Ascending aorta (tissue), 2 donors: ENCODE measurements at places on chromosomes 12 and 14. TPM values are rescaled to one million over a fixed set of nuclear protein-coding genes. Genes with fewer than 3 reads are reported as not detected.

Gene NAV3
- 9.7 TPM for total RNA-seq

Gene PARP2
- 0.32 TPM for total RNA-seq

Gene TRAFD1
- total RNA-seq: 9.3 TPM

Gene FCF1
- total RNA-seq: 10.0 TPM

Gene PLCZ1
- not detected for total RNA-seq

Gene LRRC10
- not detected for total RNA-seq

Gene TSPAN19
- not detected for total RNA-seq

Gene WASHC3
- total RNA-seq: 36.4 TPM

Gene UNC79
- not detected for total RNA-seq

Gene EGLN3
- 5.9 TPM for total RNA-seq

Gene CLECL1
- not detected for total RNA-seq

Gene DPPA3
- not detected for total RNA-seq

Gene KCNA5
- 39.1 TPM for total RNA-seq

Gene IFNG-AS1
- not detected for total RNA-seq

Gene CLEC9A
- total RNA-seq: not detected

Gene SERPINA12
- total RNA-seq: not detected

Gene PCED1B
- 1.5 TPM for total RNA-seq
